Activated CD4-positive, alpha-beta T cell treated with anti-CD3 and anti-CD28 coated beads, Interleukin-2, Interleukin-6, amounts not matched to agents 100 ng/mL and 50 ng/mL, durations not matched to agents 16 hours and 8 hours (primary cell): ENCODE measurements at places on chromosomes 13 and 19.

- DNase-seq = no peak
These were observed 154.9 kb downstream of the PCDH9 start for GRCh38 chr13:67075239-67075638.

DNA sequence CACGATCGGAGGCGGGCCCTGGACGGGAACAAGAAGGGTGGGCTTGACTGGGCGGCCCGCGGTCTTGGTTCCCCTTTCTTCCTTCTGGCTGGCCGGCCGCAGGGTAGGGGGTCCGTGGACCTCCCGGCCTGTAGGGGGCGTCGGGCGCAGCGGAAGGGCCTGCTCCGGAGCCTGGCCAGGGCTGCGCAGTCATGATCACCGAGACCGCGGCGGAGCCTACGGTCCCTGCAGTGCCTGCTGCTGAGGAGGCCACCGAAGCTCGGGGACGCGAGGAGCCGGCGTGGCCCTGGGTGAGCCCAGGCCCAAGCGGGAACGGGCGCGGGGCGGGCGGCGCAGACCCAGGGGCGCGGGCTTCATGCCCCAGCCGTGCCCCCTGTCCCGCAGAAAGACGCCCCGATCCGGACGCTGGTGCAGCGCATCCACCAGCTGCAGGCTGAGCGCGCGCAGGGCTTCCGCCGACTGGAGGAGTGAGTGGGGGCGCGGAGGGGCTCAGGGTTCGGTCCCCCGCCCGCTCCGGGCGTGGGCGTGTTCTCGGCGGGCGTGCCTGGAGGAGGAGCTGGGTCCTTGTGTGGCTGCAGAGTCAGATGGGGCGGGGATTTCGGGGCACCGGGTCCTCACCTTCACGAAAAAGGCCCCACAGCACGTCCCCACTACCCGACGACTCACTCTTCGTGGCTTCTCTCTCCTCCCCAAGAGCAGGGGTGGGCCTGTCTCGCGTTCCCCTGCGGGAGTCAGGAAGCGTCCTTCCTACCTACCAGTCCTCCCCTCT, at the start of gene REX1BD:
TSS of gene REX1BD (plus strand) at position 188 of the 769 bp plus-strand sequence. CDS start at position 192, 4 bp downstream.
- peak; percentile 93 for DNase-seq

DNA sequence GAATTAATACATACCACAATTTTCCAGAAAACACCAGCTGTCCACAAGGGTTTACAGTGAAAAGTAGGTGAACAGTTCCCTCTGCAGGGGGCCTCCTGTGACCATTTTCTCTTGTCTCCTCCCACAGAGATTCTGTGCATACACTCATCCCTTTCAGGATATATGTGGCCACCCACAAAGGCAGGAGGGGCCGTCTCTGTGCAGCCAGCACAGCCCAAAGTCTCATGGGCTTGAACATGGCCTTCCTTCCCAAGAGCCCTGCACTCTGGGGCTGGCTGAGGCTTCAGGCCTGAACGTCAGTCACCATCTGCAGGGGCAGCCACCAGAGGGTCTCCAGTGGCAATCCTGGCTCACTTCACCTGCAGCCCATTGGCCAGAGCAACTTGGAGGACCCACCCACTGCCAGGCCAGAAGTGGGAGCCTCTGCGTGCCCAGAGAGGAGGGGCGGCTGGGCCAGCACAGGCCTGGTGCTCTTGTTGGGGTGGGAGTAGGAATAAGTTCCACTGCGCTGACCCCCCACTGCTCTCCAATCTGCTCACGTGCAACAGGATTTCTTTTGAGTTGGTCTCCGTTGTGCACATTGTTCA, 25.1 kb downstream of the TMEM161A start:
- DNase-seq = no peak

GRCh38 chr13:31793246-31793645, 53.9 kb downstream of the RXFP2 start:
- DNase-seq = no peak

DNA sequence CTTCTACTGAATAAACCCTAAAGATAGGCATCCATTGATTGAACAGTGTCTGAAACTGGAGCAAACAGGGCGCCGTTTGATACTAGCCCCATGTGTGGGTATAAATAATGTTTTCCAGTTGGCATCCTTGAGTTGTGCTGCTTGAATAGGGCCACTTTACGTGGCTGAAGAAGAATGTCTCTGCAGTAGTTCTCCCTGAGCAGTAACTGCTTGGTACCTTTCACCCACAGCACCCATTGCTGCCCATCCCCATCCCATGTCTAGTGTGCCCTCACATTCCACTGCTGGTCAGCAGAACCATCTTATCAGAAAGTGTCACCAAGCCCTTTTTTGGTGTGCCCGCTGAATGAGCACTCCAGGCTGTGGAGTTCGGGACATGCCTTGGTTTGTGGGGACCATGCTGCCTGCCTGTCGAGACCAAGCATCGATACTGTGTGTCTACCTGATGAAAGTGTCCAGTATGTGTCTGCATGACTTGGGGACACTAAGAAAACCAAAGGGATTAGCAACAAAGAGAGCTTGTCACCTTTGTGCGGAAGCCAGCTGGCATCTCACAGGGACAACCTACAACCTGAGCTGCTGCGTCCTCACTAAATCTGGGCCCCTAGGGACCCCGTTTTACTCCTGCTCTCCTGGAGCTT, 162.0 kb downstream of the TM9SF2 start:
- DNase-seq = no peak

DNA sequence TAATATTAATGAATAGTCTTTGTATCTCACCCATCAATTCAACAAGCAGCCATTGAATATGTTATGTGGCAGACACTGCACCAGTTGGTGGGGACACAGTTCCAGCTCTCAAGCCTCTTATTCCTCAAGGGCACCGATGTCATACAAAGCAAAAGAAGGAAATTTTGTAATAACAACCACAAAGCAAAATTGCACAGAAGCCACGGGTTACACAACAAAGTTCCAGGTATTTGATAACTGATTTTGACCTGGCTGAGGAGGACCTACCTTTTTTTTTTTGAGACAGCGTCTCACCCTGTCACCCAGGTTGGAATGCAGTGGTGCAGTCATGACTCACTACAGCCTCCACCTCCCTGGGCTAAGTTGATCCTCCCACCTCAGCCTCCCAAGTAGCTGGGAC, 266.7 kb downstream of the FOXO1 start:
- DNase-seq = no peak

GRCh38 chr19:17944301-17944700, 11.5 kb downstream of the CCDC124 start:
- DNase-seq = no peak

- DNase-seq = no peak
These were observed 489.1 kb upstream of the TSHZ3 start for GRCh38 chr19:31838163-31838815.

DNA sequence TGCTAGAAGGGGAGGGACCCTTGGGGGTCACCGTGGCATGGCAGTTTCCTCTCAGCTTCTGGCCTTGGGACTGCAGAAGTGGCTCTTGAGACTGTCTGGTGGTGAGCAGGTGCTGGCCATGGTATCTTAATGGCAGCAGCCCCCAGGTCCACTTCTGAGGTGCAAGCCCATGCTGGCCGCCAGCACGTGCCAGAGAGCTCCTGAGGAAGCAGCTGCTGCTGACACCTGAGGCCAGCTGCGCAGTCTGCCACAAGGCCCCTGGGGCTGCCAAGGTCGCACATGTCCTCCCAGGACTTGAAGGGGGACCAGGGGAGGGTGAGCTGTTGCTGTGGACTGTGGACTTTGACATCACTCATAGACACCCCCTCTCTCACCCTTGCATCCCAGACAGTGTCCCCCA, 48.0 kb downstream of the NFIX start:
- no peak for DNase-seq

- DNase-seq = no peak
These were observed 185.5 kb upstream of the NBEA start for GRCh38 chr13:34756572-34756971.

- no peak for DNase-seq
These were observed 3.2 kb downstream of the NPAS1 start for GRCh38 chr19:47022541-47023447.

DNA sequence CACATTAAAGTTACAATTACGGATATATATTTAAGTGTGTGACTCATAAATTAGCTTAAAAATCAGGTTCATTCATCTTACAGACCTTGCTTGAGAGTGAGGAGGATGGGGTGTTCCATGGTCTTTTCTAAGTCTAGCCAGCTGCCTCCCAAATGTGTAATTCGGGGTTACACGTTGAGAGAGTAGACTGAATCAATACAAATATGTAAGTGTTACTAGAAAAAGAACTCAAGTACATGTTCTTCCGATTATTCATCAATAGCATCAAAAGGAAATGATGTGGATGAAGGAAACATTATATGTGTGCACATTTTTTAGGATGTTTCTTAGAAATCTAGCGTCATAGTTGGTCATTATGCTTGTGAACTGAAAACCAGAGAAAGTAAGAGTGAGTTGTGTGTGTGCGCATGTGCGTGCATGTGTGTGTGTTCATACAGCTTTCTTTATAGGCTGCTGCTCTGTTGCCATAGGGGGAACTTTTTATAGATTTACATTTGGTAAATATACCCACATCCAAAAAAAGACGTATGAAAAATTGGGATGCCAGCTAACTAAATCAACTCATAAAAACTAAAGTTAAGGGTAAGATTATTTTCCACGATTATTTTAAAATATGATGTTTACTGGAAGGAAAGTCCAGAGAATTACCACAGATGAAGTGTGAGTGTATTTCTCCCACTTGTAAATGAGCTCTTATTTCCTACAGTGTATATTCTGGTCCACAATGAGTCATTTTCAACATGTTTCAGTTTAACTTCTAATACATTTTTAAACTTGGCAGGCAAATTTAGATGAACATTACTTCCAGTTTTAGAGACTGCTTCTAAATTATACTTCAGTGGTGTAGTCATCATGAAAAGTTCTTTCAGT, 82.4 kb downstream of the PIBF1 start:
- peak; percentile 60 for DNase-seq

- DNase-seq = no peak
These were observed 7.8 kb downstream of the MKNK2 start for GRCh38 chr19:2043251-2043641.

GRCh38 chr13:43776501-43777079, 10.2 kb downstream of the ENOX1 start:
- no peak for DNase-seq

DNA sequence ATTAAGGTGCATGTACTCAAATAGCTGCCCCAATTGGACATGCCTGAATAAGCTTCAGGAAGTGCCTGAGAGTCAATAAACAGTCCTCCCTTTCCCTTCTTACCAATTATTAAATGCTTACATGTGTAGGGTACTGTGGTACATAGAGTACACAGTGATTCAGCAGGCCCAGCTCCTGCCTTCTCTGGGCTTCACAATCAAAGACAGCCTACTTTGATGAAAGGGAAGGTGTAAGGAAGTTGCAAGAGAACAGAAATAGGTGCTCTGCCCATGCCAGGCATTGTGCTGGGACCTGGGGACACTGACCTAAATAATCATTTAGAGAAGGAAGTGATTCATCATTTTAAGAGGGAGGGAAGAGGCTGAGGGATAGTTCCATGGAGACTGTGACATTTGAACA, 17.2 kb downstream of the FRY start:
- no peak for DNase-seq

DNA sequence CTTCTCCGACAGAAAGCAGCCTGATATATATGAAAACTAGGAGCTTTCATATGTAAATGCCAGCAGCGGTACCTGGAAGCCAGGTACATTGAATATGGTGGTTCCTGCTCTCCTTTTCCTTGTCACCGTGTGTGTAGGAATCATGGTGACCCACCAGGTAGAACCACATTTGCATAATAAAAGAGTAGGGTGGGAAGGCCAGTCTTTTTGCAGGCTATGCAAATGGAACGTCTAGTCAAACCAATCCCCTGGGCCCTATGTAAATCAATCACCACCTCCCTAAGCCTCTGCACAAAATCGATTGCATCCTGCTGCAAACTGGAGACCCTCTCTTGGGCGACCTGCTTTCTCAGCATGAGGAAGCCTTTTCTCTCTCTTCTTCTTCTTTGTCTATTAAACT, 22.2 kb upstream of the ZNF181 start:
- DNase-seq = no peak

GRCh38 chr13:99656844-99657381, 155.6 kb downstream of the TM9SF2 start:
- peak; percentile 61 for DNase-seq

GRCh38 chr19:29096896-29097295, 116.1 kb downstream of the UQCRFS1 start:
- DNase-seq = no peak

DNA sequence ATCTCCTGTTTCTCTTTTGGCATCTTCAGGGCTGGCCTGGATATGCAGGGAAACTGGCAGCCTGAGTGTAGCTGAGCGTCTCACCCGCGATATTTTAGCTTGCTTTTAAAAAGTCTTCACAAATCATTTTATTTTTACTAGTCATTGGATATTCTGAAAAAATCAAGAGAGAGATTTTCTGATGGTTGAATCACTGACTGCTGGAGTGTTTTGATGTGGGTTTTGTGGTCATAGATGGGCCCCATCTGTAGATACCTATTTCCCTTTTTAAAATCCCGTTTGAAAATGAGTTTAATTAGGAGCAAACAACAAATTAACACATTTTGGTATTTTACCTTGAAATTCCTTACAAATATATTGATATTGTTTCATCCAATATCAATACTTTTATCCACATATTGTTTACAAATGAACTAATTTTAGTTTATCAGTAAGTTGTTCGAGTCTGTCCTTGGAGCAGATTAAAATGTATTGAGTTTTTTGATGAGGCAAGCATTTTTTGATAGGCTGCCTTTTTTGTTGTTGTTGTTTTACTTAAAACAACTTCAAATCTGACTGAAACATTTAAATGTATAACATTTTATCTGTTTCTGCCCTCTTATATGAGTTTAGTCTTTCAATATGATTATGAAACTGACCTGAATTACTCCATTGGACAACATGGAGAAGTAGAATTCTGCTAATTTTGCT, 21.5 kb upstream of the OXGR1 start:
- DNase-seq = no peak

GRCh38 chr13:50707628-50708027, 135.9 kb downstream of the DLEU7 start:
- no peak for DNase-seq

- DNase-seq = no peak
These were observed 195.7 kb downstream of the KLF12 start for GRCh38 chr13:73938372-73939070.

GRCh38 chr19:39498798-39499642, at the start of gene DLL3:
Gene DLL3, plus strand, starts transcription at chr19:39498947. Its CDS starts 28 bp downstream, at chr19:39498975.
- no peak for DNase-seq

DNA sequence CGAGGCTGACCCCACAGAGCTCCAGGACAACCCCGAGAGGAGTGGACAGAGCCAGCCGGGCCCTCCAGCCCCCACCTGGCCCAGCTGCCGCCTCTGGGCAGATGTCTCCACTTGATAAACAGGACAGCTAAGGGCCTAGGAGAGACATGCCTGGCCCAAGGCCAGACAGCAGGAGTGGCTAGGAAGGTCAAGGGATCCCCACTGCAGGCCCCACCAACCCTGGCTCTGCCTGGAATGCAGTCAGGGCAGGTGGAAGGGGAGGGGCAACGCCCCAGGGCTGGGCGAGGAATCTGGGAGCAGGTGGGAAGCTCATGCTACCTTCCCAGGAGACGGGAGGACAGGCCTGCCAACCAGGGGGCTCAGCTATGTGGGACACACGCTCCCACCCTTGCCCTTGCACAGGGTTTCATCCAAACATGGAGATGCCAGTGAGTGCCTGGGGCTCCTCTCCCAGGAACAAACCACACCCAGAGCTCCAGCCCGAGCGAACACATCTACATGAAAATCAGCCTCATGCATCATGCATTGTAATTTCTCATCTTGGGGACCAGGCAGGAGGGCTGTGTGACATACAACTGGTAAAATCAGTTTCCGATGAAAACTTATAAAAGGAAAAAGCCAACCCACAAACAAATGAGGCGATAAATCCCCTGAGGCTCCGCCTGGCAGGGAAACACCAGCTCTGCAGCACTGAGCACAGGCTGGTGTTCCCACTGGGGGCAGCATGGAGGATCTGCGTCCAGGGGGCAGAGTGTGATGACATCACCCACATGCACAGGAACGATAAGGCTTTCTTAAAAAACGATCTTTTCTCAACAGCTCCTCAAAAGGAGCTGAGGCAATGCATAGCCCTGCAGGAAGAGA, 25.0 kb downstream of the SH3GL1 start:
- no peak for DNase-seq
